NCI-H2081 (cell line): ENCODE measurements at places on chromosomes 3 and 15.
A peak's percentile ranks its signal among the peaks of the same experiment; 100 is the strongest.

DNA sequence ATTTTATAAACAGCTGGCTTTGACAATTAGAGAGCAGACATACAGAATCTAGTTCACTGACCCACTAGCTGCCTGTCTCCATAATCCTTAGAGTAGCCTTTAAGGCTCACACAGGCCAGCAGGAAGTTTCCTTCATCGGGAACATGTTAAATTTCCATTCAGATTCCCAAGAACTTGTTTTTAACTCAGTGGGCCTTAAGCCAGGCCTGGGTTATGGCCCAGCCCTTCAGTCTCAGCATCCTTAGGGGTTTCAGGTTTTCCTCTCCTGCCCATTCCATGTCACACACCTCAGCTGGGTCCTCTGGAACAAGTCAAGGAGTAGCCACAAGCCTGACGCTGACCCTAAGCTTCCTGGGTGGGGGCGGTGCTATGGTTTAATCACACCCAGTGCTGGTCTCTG is 15.0 kb downstream of the CDAN1 start:
- no peak for DNase-seq

DNA sequence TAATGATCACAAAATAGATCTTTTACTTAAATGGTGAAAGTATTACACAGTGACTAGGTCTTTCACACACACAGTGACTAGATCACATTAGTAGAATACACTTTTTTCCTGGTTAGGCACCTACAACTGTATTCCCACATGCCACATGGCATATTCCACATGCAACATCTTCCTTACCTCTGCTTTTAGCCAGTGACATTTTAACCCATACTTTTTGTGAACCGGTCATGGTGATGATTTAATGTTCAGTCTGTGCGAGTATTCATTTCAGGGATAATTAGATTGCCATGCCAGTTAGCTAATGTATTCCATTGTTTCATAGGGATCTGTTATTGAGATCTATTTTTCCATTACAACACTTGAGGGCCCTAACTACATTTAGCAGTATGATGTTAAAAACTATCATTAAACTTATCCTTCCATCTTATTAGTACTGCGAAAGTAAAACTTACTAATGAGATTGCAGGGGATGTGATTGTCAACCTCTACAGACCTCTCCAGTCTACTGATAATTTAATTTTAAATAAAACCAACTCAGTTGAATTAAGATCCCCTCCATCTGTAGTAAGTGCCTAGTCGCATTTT is 28.3 kb downstream of the TSEN2 start:
- DNase-seq = no peak

- no peak for DNase-seq
Observed at GRCh38 chr3:143132246-143132980, 12.8 kb downstream of the CHST2 start.

DNA sequence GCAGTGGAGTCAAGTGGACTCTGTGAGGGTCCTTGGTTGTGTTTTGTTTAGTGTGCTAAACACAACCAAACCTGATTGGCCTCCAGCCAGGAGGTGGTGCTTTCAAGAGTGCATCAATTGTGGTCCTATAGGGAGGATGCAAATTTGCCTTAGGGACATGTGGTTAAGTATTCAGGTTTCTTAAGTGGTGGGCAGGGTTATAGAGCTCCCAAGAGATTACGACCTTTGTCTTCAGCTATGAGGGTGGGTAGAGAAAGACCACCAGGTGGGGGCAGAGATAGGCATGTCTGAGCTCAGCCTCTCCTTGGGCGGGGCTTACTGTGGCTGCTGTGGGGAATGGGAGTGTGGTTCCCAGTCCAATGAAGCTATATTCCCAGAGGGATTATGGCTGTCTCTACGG is 186.6 kb downstream of the SQOR start:
- no peak for DNase-seq

DNA sequence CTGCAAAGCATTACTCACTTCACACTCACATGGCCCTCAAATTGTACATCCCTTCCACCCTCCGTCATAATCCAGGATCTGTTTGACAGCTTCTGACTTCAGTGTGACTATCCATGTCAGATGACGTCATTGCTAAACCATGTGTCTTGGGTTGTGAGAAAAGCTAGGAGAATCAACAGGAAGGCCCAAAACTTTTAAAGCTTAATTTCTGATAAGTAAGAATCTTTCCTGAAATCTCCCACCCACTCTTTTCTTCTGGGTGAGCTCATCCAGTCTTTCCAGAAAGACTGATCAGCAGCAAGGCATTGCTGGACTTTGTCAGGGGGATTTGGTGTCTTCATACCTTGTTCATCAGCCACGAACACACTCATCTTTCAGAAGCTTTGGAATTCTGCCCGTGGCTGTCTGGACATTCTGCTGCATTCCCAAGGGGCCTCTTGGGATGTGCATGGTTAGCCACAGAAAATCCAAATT is 11.5 kb upstream of the LMCD1 start:
- no peak for DNase-seq

- DNase-seq = no peak
Observed at GRCh38 chr15:78032671-78033070, 44.8 kb downstream of the TBC1D2B start.

DNA sequence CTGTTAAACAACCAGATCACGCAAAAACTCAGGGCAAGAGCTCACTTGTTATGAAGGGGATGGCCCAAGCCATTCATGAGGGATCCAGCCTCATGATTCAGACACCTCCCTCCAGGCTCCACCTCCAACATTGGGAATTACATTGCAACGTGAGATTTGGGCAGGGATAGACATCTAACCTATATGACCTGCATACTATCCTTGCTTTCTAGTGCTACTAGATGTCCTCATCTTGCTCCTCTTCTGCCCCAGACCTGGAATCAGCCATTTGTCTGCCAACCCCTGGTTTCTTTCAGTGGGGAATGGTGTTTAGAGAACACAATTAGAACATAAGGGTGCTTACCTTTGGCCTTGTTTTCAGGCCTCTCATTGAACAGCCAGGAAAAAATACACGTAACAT is 63.2 kb downstream of the RPN1 start:
- no peak for DNase-seq

GRCh38 chr3:108311797-108312196 is 15.4 kb downstream of the HHLA2 start:
- DNase-seq = no peak

DNA sequence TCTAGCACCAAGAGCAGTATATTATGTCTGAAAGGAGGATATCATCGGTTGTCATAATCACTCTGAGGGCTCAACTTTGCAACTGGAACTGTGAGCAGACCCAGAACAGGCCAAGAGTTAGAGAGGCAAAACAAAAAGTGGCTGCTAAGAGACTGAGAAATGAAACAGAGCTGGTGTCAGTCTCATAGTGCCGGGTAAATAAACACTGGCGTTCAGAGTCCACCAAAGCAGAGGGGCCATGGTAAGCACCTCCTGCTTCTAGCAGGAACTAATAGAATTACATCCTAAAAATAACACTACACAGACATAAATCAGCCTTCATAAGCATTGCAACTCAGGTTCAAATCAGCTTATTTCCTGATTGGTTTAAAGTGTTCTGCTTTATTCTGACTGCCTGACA is 10.3 kb upstream of the IL12A start:
- DNase-seq = no peak

DNA sequence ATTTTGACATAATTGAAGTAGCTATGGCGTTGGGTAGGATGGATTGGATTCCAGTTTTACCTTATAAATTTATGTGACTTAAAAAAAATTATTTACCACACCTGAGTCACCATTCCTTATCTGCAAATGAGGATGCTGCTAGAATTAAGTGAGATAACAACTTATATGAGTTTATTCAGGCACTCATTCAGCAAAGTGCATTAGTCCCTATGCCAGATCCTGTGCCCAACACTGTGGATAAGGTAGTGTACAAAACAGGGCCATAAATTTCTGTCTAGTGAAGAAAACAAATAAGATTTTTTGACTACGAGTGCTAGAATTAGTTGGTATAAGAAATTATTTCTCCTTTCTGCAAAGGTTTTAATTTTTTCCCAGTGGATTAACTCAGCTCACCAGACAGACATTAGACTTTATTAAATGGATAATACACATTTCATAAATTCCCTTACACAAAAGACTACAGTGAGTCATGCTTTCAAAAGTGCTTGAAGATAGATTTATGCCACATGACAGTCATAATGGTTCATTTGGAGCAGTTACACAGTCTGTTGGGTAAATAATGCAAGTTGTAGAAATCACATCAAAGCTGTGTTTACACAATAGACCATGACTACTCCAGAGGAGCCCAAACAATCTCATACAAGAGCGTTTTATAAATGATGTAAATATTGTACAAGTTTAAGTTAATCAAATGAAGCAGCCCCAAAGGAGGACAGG is 129.9 kb upstream of the TGFBR2 start:
- DNase-seq = no peak

DNA sequence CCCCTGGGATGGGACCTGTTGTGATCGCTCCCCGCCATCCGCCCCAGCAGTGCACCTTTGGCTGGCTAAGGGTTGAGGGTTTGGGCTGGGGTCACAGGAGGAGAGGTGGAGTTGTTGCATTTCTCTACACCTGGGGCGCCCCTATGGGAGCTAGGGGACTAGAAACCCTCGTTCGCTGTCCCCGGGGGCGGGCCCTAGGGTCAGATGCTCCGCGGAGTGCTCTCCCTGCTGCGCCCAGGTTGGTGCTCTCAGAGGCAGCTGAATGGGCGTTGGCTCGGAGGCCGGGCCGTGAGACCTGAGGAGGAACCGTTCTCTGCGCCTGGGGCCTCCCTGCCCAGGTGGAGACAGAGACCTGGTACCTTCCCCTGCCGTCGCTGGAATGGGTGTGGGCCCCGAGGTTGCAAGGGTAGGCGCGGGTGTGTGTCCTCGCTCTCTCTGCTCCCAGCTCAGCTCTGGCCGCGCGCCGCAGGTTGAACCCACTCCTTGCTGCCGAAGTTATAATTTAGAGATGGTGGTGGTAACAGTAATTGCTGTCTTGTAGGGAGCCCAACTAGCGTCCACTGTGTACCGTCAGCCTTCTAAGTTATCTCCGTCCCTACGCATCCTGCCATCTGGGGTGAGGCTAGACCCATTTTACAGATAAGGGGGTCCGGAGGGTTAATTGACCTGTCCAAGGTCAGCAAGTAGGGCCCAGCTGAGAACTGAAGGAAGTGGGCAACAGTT is 965 bp downstream of the FLNB start:
- peak; percentile 8 for DNase-seq

GRCh38 chr3:193640165-193640715 is 47.2 kb downstream of the OPA1 start:
- no peak for DNase-seq

GRCh38 chr3:195580744-195581443 is 2.8 kb downstream of the APOD start:
- no peak for DNase-seq

DNA sequence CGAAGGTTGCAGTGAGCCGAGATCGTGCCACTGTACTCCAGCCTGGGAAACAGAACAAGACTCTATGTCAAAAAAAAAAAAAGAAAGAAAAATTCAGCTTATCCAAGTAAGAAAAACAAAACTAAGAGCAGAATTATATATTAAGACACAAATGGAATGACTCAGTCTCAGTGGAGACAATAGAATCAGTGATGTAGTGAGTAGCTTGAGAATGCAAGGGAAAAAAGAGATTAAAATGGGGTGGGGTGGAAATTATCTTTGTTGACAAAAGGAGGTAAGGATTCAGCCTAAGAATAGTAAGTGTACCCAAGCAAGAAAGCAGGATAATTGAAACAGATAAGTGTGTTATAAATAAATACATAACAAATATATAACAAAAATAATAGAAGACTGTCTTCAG is 70.7 kb downstream of the BLM start:
- no peak for DNase-seq

- DNase-seq = no peak
Observed at GRCh38 chr3:23968463-23969184, 23.5 kb downstream of the NR1D2 start.

DNA sequence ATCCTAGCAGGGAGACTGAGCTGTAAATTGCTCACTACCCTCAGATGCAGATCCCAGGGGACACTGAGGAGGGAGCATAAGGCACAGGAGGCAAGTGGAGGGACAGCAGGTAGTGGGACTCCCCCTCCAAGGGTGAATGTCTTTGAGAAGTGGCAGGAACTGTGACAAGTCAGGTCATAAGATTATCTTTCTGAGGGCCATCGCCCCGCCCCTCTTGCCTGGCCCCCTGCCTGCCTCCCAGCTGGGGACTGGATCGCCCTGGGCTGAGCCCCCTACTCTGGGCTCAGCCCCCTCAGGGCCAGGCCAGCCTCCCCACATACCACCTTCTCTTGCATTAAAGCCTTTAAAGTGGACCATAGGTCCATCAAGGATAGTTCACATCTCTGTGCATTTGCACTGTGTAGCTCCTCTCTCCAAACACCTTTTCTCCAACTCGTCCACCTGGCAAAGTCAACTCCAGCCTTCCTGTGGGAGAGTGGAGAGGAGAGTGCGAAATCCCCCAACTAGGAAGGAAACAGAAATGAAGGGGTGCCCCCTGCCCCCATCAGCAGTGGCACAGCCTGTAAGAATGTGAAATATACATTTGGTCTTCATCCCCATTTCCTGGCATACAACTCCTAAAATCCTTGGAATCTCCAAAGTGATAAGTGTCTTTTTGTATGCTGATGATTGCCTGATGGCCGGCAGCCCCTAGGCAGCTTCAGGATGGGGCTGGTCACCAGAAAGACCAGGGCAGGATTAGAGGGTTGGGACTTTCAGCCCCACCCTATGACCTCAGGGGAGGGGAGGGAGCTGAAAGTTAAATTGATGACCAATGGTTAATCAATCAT is 14.7 kb downstream of the PIF1 start:
- DNase-seq = no peak
